HCEC 1CT (cell line): ENCODE measurements at places on chromosomes 4 and X.

- DNase-seq: no peak
Measured at GRCh38 chr4:154491341-154492271, at the start of gene DCHS2. Gene DCHS2, minus strand, starts transcription at chr4:154491799. Its CDS starts 444 bp downstream, at chr4:154491355.

DNA sequence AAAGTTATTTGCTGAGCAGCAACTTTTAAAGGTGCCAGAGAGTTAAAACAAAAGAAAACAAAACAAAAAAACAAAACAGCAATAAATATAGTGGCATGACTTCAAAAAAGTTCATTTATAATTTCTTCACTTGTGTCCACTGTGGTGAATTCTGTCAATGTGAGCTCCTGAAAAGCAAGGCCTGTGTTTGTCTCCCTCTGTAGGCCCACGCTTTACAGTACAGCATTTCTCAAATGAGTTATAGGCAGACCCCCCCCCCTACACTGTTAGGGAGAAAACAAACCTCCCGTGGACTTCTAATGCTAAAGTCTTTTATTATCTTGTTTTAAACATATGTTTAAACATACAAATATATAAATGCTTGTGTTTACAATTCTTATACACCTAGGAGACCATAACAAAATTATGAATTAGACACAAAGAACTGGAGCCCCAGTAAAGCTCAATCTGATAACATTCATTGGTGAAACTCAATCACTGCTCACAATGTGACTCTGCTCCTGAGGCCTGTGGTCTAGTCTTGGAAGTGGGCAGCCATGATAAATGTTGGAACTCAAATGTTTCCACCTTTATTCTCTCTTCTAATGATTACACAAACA lies 47.0 kb upstream of the SCOC start:
- DNase-seq: peak; percentile 24

DNA sequence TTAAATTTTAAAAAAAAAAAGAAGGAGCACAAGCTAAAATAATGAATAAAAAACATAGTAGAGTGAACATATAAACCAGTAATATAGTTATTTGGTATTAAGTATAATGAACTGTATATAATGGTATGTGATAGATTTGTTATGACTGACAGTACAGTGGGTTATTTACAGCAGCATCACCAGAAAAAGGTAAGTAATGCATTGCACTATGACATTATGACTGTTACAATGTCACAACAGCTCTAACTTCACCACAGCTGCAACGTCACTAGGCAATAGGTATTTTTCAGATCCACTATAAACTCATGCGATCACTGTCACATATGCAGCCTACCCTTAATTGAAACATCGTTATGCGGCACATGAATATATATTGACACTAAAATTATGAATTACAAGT lies 72.5 kb downstream of the COX7B2 start:
- no peak for DNase-seq

DNA sequence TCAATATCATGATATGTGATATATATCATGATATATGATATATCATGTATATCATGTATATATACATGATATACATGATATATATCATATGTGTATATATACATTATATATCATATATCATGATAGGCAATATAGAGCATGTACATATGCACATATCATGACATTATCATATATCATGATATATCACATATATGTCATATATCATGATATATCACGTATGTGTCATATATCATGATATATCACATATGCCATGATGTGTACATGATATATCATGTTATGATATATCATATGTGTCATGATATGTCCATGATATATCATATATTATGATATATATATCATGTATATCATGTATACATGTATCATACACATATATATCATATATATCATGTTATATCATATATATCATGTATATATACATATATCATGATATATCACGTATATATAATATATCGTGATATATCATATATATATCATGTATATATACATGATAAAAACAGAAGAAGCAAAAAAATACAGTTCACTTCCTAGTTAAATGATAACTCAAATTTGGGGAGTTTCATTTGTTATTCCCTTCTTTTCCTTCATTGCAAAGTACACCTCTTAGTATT lies 670.1 kb upstream of the EPHA5 start:
- DNase-seq: no peak

GRCh38 chr4:151950993-151951670 lies 190.3 kb upstream of the GATB start:
- no peak for DNase-seq

DNA sequence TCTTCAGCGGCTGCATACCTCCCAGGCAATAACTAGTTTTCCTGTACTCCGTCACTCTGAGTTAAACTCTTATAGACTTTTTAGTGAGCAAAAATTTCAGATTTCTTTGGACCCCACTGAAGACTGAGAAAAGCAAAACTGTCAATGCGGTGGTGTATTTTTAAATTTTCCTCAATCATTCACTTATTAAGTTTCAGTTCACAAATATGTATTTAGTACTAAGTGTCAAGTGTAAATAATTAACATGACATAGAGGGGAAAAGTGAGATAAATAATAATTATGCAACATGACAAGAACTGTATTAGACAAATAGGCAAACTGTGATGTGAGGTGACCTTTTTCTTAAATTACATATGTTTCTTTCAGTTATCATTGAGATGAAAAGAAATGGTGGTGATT lies 124.4 kb downstream of the NAF1 start:
- DNase-seq: no peak

DNA sequence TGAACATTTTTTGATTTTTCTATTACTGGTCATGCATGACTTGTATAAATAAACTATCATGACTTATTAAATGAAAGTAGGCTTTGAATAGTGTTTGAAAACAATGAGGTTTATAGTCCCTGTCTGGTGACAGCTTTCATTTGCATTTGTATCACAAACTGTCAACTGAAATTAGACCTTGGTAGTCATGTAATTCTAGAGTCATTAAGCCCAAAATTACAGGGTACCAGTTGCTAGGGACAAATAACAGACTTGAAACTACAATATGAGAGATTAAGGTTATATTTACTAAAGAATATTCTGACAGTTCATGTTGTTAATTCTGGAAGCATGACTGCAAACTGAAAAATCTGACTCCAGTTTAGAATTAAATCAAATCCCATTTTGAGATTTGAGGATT lies 9.2 kb upstream of the VAMP7 start:
- DNase-seq: no peak

GRCh38 chr4:29046781-29047180 lies 1673.4 kb upstream of the PCDH7 start:
- peak; percentile 72 for DNase-seq

- DNase-seq: no peak
Measured at GRCh38 chr4:77742054-77742453, 77.1 kb downstream of the CNOT6L start.

DNA sequence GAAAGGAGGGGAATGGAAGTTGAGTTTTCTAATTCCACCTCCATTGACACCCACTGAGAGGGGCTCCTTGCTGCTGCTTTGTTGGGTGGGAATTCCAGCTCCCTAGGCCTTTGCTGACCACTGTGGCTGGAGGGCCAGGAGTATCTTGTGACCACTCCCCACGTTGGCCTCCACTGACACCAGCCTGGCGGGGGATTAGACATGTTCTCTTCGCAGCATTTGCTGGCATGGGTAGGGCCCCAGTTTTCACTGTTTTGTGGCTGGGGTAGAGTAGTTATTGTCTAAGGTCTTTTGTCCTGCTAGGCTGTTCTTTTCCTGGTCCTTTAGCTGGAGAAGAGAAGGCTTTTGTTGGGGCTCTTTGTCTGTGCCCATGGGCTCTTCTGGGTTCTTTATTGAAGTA lies 116.7 kb downstream of the CDKL5 start:
- DNase-seq: no peak

GRCh38 chrX:48663241-48663640 lies 20.4 kb upstream of the WAS start:
- DNase-seq: no peak

DNA sequence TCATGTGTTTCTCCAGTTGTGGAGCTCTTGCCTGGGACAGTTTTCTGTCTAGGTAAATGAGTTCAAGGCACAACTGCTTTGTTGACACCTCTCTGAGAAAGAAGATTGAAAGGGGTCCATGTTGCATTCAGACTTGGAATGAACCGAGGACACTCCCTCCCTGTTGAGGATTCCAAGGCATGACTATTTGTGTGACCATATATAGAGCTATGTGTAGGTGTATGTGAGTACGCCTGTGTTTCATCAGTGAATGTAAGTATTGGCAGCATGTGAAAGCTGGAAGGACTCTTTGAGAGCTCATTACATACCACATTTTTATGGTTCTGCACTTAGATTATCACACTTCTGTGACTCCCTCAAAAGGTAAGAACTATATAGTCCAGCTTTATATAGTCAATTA lies 3.4 kb downstream of the HEPH start:
- DNase-seq: no peak
